ENCODE measurements at places on chromosomes 1 and 21. TPM values are rescaled to one million over a fixed set of nuclear protein-coding genes. Genes with fewer than 3 reads are reported as not detected.

- peak; percentile 76 for DNase-seq
These were observed 49.8 kb downstream of the ACOT7 start for GRCh38 chr1:6343506-6344405.

Gene ITLN2
- total RNA-seq = not detected

- no peak for DNase-seq
These were observed 1058.0 kb downstream of the KCNT2 start for GRCh38 chr1:195550071-195550862.

DNA sequence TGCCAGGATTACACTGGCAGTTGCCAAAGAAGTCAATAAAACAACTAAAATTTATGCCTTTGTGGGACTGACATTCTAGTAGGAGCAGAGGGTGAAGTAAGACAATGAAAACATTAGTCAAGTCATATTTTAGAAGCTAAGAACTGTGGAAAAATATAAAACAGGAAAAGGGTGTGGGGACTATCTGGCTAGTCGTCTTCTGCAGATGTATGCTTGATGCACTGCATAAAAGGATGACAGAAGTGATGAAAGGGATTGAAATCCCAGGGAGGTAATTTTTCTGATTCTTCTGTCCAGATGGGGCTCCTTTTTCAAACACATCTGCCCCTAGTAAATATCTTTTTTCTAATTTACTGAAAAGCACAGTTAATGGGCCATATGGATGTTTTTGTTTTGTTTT is 706.3 kb downstream of the ADGRL2 start:
- DNase-seq = no peak

- DNase-seq = no peak
These were observed 966 bp downstream of the TFB2M start for GRCh38 chr1:246564839-246565750.

- DNase-seq = no peak
These were observed 74.2 kb upstream of the FOXD3 start for GRCh38 chr1:63248216-63248615.
